ENCODE measurements at places on chromosomes 7 and 10.

DNA sequence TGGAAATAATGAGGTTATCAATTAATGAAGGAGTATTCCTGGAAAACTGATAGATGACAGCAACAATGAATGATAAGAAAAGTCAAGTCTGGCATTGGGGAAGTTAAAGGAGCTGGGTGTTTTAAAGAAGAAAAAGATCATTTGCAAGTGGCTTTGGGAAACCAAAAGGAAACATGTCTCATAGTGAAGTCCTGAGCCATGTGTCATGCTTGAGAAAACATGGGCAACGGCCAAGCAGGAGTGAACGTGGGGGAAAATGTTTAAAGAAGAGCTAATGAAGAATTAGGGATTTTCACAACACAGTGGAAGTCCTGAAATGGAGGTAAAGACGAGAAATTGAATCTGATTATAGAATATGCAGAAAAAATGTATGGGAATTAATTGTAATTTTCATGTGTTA, 1383.2 kb upstream of the CELF2 start:
- DNase-seq: no peak

- DNase-seq: no peak
These were observed 71.5 kb upstream of the ADO start for GRCh38 chr10:62732841-62733653.

- DNase-seq: no peak
These were observed 6.7 kb upstream of the ZNF33B start for GRCh38 chr10:42645103-42645502.

GRCh38 chr7:22630069-22630468, 96.9 kb upstream of the IL6 start:
- DNase-seq: no peak
